Esophagus squamous epithelium (tissue), 5 donors: ENCODE measurements at places on chromosomes 7 and 10.

DNA sequence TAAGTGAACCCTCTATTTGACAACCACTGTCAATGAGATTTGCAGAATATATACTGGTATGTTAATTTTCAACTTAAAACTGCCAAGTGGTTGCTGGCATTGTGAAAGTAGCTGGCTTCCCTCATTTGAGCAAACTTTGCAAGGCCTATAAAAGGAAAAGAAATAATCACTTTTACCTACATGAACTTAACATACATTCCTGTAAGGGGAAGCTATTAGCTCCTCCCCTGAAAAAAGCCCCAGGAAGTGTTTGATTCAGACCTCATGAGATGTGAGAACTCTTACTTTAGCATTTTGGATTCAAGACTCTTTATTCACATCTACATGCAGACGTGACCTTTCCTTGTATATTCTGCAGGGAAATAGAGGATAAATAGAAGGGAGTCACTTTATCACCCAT is 175.6 kb downstream of the OTUD1 start:
- DNase-seq = no peak

GRCh38 chr7:139588632-139589031 is 65.1 kb downstream of the CLEC2L start:
- DNase-seq = no peak

- peak; percentile 55 for DNase-seq
Observed at GRCh38 chr7:99380823-99381663, 6.5 kb downstream of the ARPC1B start.

DNA sequence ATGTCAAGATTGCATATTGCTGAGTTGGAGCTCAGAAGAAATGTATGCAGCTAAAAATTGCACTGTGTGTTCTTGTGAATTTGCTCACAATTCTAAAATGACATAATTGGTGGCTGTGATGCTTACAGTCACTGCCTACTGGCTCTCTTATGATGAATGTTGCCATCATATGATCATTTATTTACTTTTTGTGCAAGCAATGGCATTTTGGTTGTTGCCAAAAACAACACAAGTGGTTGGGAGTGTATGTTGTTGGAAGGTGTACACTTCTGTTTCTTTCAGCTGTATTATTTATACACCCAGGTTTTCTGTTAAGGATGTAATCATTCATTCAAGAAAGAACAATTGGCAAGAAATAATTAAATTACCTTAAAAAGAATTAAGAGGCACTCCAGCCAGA is 28.9 kb downstream of the PON1 start:
- DNase-seq = no peak

- no peak for DNase-seq
Observed at GRCh38 chr10:10870523-10871241, 147.0 kb upstream of the CELF2 start.

DNA sequence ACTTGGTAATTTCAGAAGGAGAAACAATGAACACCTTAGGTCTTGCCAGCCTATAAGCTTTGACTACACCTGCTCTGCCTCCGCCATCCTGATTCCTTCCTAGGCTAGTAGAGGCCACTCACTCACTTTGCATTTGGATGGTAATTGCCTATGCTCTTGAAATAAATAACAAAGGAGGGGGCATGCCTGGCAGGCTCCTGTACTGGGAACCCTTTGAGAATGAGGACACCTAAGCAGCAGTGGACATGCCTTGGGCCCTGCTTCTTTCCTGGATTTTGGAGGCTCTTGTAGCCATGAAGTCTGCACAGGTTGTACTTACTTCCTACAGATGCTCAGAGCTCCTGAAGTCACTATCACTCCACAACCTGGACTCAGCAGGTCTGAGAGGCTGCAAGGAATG is 65.8 kb downstream of the BLNK start:
- DNase-seq = no peak

- DNase-seq = no peak
Observed at GRCh38 chr7:120995654-120996053, 7.1 kb downstream of the CPED1 start.

GRCh38 chr7:98922392-98923187 is 44.3 kb downstream of the TRRAP start:
- DNase-seq = no peak

- no peak for DNase-seq
Observed at GRCh38 chr10:47169581-47169980, 130.4 kb upstream of the GDF10 start.

GRCh38 chr7:128236924-128237586 is 4.0 kb upstream of the LEP start:
- DNase-seq = no peak

DNA sequence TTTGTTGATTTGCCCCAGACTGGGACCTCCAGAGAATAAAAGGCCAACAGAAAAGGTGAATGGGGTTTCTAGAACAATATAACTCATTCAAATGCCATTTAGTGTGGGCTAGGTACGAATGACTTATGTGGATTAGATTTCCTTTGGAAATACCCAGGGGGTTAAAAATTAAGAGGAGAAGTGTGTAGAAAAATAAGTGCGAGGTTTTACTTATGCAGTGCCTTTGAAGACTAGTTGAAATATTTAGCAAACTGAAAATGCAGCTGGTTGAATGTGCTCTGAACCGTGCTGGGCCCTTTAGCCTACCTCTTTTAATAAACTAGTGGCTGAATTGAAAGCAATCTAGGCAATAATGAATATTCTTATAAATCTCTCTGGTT is 180.6 kb downstream of the LRMDA start:
- no peak for DNase-seq
